ENCODE measurements at places on chromosomes 12 and 14.
A peak's percentile ranks its signal among the peaks of the same experiment; 100 is the strongest.

- DNase-seq = no peak
Observed at GRCh38 chr12:92068459-92068858, 77.2 kb downstream of the BTG1 start.

DNA sequence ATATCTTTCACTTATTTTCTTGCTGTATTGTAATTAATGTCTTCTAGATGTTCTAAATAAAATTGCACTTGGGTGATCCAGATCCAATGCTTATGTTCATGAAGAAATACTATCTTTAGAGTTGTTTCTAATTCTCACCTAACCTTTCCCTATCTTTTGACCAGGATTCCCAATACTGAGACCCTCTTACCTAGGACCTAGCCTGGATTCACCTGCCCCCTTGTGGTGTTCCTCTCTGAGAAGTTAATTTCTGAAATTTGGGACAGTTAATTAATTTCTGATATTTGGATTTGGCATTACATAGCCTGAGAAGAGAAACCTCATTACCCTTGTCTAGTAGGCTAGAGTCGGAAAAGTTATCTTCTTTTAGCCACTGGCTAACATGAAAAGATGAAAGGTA is 29.5 kb downstream of the FOXA1 start:
- DNase-seq = no peak

DNA sequence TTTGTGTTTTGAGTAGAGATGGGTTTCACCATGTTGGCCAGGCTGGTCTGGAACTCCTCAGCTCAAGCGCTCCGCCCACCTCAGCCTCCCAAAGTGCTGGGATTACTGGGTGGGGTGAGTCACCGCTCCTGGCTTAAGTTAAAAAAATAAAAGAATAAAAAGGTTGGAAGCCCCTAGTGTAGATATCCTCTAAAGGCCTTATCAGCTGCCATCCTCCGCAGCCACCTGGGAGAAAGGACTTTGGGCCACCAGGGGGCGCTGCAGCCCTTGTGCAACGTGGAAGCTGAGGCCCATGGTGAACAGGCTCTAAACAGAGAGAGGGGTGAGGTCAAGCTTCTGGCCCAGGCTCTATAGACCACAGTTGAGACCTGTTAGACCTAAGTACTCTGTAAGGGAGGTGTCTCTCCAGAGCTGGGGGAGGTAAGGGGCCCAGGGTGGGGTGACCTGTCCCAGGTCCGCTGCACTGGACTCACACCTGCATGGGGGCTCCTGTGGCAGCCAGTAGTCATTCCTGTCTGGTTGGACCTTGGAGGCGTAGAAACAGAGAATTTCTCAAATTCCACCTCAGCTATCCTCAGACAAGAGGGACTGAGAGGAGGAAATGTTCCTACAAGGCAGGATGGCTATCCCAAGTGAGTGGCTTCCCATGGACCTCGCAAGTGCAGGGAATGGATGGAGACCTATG is 14.0 kb upstream of the RACGAP1 start:
- DNase-seq = no peak

DNA sequence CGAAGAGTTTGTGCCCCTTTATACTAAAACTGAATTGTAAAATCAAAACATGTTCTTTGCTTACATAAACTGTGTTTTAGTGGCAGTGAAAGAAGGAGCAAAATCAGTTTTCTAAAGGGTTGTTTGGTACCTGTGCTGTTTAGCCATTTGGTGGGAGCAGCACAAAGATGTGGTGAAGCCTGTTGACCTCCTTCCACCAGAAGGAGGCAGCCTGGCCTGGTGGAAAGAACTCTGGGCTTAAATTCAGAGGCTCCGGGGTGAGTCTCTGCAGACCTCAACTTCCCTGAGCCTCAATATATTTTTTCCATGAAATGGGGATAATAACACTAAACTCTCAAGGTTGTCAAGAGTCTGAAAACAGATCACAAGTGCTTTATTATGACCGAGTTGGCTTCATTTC is 502.5 kb downstream of the VRK1 start:
- DNase-seq = no peak

DNA sequence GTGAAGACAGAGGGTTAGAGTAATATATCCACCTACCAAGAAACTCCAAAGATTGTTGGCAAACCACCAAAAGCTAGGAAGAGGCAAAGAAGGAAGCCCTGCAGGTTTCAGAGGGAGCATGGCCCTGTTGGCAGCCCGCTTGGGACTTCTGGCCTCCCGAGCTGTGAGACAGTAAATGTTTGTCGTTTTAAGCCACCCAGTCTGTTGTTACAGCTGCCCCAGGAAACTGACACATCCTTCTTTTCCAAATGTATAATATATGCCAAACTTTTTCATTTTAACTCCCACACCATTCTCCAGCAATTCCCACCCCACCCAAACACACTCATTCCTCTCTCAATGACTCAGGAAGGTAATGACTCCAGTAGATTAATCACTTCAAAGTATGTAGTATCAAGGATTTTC is 74.0 kb downstream of the RPS29 start:
- no peak for DNase-seq

DNA sequence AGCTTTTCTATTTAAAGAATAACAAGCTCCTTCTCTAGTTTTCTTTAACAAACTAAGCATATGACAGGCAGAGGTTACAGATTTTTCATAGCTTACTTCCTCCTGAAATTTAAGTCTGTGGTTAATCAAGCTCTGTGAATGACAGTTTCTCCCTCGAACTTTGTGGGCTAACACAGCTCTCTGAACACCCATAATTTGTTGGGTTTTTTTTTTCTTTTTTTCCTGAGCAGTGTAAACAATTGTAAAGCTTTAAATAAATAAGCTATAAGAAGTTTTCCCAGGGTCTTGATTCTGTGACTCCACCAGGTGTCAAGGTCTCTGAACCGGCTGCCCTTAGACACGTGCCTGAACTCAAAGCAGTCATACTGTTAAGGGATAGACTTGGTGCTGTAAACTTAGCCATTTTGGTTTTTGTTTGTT is 128.1 kb upstream of the AMIGO2 start:
- no peak for DNase-seq

GRCh38 chr14:24889843-24890242 is 160.1 kb downstream of the STXBP6 start:
- no peak for DNase-seq

DNA sequence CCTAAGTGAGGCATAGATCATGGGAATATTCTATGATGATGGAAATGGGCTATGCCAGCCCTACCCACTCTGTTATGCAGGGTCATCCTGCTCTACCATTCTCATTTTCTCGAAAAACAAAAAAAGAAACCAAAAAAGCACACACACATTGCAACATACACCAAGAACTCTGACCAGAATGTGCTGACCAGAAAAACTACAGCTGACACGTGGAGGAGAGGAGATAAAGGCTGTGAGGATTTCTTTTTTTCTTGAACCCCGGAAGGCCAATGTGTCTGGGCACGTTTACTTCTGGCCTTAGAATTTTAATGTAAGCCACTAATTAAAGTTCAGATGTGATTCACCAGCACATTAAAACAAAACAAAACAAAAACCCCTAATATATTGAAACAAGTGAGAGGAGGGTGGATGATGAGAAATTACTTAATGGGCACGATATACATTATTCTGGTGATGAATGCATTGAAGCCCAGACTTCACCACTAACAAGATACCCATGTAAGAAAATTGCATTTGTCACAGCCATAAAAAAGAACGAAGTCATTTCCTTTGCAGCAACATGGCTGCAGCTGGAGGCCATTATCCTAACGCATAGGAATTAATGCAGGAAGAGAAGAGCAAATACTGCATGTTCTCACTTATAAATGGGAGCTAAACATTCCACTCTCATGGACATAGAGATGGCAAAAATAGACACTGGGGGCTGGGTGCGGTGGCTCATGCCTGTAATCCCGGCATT is 66.3 kb upstream of the PLEKHG3 start:
- DNase-seq = no peak

- no peak for DNase-seq
Observed at GRCh38 chr12:2268471-2269286, 215.9 kb downstream of the CACNA1C start.

DNA sequence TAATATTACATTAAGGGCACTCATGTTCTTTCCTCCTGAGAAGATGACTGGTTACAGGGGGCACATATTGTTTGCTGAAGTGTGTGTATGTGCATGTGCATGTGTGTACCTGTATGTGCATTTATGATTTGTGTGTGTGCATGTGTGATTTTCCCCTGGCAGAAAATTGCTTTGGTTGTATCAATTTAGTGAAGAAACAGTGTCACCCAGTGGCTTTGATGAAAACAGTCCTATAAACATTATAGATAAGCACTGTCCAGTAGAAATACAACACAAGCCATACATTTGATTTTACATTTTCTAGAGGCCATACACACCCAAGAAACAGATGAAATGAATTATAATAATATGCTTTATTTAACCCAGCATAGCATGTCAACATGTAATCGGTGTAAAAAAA is 8.6 kb downstream of the PDE3A start:
- no peak for DNase-seq

GRCh38 chr14:101151927-101152305 is 248.4 kb upstream of the RTL1 start:
- no peak for DNase-seq

DNA sequence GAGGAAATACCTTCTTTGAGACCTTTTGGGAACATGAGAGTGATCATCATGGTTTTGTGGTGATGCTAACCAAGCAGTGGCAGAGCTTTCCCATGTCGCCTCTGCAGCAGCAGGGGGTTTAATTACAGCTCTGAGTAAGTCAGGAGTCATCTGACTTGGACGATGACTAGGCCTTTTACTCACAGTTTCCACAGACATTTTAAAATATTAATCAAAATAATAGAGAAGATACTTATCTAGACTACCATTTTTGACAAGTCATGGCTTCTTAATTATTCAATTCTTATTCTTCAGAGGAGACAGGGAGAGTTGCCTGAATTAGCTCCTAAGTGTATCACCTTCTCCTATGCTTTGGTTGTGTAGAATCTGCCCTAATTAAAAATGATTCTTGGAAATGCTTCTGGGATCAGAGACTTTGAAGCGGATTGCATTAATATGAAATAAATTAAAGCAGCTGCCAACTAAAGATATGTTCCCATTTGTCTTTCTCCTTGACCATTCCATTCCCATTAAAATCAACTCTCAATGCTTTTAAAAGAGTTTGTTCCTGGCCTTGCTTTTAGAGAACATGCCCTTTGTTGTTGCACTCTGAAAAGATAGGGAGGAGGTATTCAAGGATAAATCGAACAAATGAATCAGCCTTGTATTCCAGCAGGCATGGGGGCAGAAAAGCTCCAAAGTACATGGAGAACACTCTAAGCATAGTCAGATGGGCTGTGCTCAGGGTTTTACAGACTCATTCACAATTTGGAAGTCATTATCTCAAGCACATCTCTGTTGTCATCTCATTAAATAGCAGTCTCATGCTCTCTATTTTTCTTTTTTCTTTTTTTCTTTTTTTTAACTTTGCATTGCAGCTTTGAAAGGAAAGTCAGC is 7.7 kb upstream of the IFNG-AS1 start:
- DNase-seq = no peak

DNA sequence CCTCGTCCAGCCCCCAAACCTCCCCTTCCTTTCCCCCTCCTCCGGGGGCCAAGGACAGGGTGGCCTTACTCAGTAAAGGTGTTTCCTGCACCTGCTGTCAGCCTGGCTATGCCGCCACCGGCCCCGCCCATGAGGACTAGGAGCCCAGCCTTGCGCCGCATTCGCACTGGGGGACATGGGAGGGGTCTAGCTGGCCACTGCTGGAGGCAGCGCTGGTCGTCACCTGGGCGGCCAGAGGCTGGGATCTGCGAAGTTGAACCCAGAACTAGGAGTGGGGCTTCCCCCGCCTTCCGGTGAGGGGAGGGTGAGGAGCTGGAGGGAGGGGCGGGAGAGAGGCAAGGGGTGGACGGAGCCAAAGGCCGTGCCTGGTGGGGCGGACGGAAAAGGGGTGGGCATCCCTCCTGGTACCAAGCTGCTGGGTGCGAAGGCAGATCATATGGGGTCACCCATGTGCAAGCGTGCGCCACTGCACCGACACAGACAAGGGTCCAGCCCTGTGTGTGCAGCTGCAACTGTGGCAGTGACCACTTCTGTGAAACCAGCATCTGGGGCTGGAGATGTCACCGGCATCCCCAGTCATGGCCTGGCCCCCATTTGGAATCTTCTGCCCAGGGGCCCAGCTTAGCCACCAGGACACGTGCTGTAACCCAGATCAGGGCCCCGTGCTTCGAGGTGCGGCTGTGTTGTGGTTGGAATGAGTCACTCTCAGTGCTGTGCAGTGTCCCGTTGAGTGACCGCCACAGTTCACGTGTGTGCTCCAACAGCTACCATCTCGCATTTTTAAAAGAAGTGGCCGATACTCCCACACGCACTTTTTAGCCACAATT is 8.5 kb downstream of the AMN start:
- DNase-seq = no peak

DNA sequence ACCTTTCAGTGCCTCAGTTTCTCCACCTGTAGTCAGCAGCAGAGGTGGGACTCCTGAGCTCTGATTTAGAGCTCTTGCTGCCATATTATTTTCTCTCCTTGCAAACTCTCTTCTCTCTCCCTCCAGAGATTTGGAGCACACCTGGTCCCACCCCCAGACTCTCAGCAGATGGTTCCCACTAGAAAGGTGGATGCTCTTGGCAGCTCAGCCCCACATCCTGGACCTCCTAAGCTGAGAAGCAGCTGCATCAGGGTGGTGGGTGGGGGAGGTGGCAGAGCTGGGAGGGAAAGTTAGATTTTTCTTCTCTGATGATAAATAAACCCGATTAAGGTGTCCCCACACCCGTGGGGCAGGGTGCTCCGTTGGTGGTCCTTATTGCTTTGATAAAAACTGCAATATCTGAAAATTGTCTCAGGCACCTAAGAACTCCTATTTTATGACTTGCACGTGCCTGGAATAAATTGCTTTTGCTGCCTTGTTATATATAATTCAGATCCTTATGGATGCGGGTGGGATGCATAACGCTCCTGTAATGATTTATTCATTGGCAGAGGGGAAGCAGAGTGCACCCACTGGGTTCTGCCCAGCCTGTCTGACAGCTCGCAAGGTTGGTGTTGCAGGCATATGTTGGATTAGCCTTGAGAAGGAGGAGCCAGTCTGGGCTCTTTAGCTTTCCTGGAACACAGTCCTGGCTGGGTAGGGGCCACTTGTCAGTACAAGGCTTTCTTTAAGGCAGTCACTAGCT is 214.2 kb downstream of the SUDS3 start:
- DNase-seq = no peak

- DNase-seq = no peak
Observed at GRCh38 chr12:84689638-84690037, 223.0 kb downstream of the SLC6A15 start.

DNA sequence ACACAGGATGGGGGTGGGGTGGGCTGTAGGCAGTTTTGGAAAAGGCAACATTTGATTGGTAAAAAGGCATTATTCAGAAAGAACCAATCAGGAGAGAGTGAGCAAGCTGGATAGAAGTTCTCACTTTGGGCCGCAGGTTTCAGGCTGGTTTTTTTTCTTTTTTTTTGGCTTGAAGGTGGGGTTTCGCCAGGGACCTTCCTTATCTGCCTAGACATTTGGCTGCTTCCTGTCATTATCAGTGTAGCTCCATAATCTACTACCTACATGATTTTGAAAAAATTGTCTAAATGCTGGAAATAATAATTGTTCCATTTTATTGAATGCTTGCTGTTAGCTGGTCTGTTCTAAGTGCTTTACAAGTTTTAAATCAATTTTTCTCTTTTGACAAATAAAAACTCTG is 649.0 kb downstream of the TMTC2 start:
- no peak for DNase-seq

- DNase-seq = no peak
Observed at GRCh38 chr12:107992870-107993451, 136.1 kb upstream of the WSCD2 start.

GRCh38 chr12:123132951-123133619 is 17.8 kb downstream of the PITPNM2 start:
- no peak for DNase-seq

GRCh38 chr12:88580051-88580871 is at the start of gene KITLG:
TSS of gene KITLG (minus strand) at chr12:88580471. CDS start at chr12:88580278, 193 bp downstream.
- peak; percentile 64 for DNase-seq

GRCh38 chr12:90299121-90299520 is 590.5 kb upstream of the ATP2B1 start:
- DNase-seq = no peak

All from cortex of kidney (tissue), 1 donor.